Tongue (tissue), 3 donors: ENCODE measurements at places on chromosomes 3 and 15.

- peak; percentile 21 for DNase-seq
These were observed 62.7 kb upstream of the CD47 start for GRCh38 chr3:108153451-108153981.

GRCh38 chr3:135929670-135930069 is 35.9 kb upstream of the PPP2R3A start:
- DNase-seq, result peak; percentile 75

DNA sequence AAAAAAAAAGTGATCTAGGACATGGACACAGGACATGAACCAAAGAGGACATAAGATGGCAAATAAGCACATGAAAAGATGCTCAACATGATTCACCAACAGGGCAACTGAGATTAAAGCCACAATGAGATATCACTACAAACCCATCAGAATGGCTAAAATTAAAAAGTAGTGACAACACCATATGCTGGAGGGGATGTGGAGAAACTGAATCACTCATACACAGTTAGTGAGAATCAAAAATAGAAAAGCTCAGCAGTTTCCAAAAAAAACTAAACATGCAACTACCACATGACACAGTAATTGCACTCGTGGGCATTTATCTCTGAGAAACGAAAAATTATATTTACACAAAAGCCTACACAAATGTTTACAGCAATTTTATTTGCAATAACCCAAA is 27.9 kb upstream of the ACKR4 start:
- peak; percentile 24 for DNase-seq

- DNase-seq, result no peak
These were observed 50.0 kb downstream of the PRKAR2A start for GRCh38 chr3:48797626-48798025.

DNA sequence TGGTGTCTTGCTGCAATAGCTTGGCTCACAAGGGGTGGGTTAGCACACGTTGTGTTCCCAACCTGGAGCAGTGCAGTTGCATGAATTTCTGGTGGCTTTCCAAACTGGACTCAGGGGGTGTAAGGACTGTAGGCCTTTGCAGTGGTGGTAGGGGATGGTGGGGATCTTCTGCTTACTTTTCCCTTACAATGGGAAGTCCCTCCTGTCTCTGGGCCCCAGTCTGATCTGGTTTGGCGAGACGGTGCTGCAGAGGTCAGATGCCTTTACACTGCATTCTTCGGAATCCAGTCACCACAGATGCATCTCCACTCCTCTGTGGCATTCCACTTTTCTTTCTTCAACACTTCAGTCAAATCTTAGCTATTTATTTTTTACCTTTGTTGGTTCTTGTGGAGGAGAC is 132.1 kb downstream of the DOCK3 start:
- no peak for DNase-seq

GRCh38 chr3:107837895-107838612 is 252.8 kb downstream of the CD47 start:
- DNase-seq, result no peak

DNA sequence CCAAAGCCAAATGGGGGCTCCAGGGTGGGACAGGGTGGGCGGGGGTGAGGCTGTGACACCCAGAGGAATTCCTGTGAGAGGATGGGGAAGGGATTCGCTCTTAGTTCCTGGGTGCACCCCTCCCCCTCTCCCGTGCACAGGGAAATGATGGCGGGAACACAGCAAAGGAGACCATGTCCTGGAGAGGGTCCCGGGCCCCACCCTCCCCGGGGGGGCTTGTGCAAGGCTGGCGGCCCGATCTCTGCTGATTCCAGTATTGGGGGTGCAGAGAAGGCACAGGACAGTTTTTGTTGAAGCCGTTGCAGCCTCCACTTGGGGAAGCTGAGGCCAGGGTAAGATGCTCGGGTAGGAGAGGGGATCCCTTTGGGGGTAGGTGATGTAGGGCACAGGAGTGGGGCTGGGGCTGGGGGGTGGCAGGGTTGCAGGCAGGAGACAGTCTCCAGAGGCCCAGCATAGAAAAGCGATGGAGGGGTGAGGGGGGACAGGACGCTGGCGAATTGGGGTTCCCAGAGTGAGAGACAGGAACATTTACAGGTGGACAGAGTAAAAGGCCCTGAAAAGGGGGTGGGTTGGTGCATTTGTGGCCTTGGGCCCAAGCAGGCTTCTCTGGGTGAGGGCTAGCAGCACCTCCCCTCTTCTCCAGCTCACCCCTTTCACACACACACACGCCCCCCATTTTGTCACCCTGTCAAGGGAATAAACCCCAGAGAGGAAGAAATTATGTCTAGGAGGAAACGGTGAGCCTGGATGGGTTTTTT is 38.5 kb downstream of the HMCES start:
- DNase-seq, result no peak

DNA sequence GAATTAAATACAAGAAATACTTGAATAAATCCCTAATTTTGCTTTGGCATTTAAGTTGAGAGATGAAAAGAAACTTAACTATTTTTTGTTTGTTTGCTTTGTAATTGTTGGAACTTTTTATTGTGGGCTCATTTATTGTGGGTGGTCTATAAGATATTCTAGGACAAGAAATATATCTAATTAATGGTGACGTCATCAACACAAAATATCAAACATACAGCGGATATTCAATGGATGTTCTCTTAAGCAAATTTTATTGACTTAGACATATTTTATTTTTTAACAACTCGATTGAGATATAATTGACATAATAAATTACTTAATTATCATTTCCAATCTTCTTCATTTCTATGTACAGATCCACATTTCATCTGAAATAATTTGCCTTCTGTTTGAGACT is 30.0 kb downstream of the SYNPR start:
- DNase-seq, result no peak

- DNase-seq, result no peak
These were observed 239.1 kb upstream of the GADL1 start for GRCh38 chr3:31133541-31133940.

DNA sequence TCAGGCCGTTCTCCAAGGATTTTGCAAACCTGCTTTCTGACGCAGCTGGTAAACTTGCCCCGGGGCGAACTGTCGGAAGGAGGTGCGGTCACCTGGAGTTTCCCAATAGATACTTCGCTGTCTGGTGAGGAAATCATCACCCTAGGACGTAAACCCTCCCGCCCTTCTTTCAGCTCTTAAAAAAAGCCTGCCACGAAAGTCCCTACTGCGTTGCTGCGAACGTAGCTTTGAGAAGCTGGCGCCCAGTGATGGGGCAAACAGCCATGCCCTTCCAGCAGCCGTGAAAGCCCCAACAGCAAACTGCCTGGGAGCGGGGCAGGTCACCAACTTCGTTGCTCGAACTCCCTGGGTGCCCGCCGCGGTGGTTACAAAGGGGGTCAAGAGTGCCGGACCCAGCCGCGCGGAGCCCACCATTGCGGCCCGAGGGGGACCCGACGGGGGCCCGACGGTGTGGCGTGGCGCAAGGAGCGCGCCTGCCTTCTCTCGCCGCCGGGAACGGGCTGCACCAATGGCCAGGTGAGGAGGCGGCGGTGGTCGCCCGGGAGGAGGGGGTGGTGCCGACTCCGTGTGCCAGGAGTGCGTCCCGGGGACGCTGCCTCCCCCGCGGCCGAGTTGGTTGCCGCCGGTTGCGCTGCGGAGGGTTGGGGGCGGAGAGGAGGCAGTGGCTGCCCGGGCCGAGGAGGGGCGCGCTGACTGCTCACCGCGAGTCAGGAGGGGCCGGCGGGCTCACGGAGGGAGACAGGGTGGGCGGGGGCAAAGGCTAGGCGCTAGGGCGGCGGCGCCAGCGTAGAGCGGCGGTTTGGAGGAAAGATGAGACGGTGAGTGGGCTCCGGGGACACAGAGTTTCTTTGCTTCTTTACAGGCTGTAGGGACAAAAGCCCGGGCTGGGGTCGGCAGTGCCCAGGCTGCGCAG is at the start of gene PHLDB2:
PHLDB2 (plus strand) TSS at position 205 of the 913 bp plus-strand sequence. CDS start 24,813 bp downstream, outside the sequence.
- DNase-seq, result peak; percentile 92

DNA sequence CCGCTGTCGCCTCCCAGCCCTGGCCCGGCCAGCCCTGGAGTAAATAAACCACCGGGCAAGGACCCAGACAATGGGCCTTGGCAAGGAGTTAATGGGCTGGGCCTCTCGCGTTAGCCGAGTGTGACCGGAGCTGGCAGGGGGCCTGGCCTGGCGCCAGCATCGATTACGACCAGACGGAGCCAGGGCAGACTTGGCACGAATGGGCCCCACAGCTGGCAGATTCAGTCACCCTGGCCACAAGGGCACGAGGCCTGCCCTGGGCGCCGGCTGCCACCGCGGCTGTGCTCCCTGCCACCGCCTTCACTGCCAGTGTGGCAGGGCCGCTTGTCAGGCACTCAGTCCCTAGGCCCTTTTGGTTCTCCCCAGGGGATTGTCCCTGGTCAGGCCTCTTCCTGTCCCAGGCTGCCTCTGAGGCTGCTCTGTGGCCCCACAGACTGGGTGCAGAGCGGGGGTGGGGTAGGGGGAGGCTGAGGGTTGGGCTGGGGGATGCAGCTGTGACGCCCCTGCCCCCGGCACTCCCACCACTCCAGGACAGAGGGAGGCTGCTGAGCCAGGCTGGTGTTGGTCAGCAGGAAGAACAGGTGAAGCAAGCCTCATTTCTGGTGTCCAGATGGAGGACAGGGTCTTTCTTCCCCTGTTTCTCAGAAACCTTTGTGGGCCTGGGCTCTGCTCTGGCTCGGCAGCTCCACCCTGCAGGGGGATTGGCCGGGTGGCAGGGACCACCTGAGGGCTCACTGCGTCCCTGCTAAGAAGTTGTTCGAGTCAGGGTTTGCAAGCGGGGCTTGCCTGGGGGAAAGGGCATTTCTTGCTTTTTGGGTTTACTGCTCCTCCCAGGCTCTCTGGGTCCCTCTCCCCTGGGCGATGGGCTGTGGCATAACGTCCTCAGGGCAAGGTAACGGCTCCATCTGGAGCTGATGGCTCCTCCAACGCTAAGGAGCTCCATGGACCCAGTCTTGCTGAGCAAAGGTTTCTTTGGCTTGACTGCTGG is 30.5 kb upstream of the SRP14 start:
- DNase-seq, result peak; percentile 97

GRCh38 chr15:75178171-75178937 is 23.3 kb upstream of the C15orf39 start:
- no peak for DNase-seq

DNA sequence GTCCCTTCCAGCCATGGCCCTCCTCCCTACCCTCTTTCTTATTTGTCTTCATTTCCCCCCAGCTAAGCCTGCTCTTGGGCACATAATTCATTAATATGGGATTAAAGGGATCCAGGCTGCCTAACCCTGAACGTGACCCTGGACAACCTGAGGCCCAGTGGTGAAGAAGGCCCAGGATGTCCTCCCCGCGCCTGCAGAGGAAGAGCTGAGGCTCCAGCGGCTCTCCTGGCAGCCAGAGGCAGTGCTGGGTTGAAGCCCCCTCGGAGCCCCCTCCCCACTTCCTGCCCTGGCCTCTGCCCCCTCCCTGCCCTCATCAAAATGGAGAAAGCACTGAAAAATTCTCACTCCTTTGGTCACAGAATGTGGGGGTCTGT is 96.5 kb upstream of the ATP2B2 start:
- DNase-seq, result no peak

DNA sequence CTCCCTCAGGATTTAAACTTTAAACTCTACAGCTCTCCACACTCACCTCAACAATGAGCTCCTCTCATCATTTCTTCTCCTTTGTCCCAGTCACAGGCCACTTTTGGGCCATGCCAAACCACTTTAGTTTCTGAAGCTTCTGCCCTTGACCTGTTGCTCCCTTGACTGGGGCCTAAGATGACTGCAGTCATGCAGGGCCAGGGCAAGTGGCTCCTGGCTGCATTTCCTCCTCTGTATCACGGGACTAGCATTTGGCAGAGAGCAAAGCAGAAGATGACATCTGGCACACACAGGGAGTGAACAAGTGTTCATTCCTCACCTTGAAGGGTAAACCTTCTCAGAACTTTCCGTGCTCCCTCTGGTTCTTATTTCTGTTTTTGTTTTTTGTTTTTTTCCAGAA is 136.9 kb downstream of the PDE8A start:
- no peak for DNase-seq

GRCh38 chr3:180274536-180274935 is 237.8 kb upstream of the PEX5L start:
- DNase-seq, result no peak

DNA sequence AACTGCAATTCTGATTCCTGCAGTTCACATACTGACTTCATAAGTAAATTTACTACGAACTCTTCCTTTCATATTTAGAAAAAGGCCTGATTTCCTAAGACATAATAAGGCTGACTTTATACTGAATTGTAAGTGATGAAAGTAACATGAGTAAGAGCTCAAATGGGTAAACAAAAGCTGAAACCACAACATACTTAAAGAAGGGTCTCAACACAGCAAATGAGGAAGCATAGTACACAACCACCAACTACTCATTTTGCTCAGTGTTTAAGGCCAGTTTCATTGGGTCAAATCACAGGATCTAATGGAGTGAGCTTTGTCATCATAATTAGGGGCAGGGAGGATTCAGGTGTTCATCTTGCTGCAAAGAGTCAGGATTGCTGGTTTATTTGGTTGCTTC is 81.4 kb downstream of the SETD2 start:
- DNase-seq, result no peak

DNA sequence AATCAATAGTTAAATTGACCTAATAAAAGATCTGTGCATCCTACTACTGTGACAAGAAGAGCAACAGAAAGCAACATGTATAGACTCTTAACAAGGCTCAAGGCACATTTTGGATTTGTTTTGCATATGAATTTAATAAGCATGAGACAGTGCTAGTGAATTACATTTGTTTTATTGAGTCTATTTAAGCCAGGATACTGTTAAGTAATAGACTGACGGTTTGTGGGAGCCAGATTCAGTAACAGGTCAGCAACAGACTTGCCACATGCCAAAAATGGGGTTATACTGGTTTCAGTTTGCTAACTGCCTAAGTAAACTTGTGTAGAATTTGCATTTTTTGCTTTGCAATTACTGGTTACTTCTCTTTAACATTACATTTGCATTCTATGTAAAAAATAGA is 54.0 kb downstream of the MBNL1 start:
- no peak for DNase-seq

- peak; percentile 87 for DNase-seq
These were observed 61.1 kb downstream of the AAGAB start for GRCh38 chr15:67193223-67193990.

DNA sequence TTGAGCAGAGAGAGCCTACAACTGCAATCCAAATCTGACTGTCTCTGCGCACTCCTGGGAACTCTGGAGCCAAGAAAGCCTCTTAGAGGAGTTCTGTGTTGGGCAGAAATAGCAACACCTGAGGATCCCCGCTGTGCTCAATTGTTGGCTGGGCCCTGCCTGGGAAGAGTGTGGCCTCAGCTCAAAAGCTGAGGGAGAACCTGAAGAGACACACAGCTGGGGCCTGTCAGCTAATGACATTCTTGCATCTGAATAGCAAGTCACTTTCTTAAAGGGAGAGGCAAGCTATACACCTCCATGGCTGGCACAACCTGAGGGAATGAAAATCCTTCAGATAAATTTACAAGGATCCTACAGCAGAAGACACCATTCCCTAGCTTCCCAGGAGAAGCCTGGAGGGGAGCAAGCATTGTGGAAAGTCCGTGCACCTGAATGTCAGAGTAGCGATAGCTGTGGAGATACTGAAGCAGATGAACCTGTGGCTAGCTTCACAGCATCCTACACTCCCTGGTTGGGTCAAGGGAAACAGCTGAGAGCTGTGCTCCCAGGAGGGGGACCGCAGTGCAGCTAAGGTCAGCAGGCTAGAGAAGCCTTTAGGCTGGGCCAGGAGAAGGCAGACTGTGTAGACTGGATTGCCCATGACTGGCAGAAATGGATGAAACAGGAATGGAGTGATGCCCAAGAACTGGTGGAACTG is 159.9 kb upstream of the PFN2 start:
- no peak for DNase-seq
